ENCODE measurements at places on chromosomes 3 and 15.

DNA sequence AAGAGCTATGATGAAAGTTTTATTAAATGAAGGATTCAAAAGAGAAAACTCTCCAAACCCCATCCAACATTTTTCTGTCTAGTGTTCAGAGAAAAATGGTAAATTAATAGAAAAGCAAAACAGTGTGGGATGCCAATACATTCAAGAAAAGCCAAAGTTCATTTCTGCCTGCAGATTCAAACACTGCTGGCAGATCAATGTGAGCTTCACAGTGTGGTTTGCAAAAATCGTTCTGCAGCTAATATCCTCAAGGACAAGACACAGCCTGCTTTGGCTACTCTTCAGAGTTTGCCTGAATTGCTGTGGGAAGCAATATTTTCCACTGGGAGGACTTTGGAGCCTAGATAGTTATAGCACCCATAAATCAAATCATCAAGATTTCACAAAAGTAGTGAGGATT is 619.9 kb upstream of the SUCLG2 start:
- no peak for DNase-seq

DNA sequence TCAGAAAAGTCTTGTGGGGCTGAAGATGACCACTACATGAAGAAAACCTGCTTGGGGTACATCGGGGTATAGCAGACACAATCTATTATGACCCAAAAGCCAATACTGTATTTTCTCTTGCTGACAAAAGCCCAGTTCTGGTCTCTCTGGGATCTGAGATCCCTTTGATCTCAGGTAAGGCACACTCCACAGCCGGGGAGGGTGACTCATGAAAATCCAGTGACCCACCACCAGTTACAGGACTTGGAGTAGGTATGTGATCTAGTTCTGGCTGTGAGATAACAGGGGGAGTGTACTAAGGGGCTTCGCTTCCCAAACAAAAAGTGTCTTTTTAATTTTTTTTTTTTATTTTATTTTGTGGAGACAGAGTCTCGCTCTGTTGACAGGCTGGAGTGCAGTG is 193.3 kb downstream of the STT3B start:
- no peak for DNase-seq

- DNase-seq: peak; percentile 63
Observed at GRCh38 chr3:101381809-101382208, 61.4 kb upstream of the IMPG2 start.

DNA sequence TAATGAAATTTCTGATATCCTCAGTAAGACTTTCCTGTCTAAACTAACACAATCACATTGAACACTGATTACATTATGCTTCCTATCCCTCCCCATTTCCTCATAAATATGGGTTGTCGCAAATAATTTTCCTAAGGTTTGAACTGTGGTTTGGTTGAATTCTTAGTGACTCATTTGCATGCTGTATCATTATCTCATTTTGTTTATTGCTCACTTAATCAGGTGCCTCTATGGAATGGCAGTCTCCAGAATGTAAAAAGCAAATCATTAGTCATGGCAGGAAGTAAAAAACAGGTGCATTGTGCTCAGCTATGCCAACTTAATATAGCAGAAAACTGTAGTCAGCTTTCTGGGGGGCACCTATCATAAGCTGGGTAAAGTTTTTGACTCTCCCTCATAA is 216.0 kb upstream of the ZBTB20 start:
- DNase-seq: peak; percentile 38

DNA sequence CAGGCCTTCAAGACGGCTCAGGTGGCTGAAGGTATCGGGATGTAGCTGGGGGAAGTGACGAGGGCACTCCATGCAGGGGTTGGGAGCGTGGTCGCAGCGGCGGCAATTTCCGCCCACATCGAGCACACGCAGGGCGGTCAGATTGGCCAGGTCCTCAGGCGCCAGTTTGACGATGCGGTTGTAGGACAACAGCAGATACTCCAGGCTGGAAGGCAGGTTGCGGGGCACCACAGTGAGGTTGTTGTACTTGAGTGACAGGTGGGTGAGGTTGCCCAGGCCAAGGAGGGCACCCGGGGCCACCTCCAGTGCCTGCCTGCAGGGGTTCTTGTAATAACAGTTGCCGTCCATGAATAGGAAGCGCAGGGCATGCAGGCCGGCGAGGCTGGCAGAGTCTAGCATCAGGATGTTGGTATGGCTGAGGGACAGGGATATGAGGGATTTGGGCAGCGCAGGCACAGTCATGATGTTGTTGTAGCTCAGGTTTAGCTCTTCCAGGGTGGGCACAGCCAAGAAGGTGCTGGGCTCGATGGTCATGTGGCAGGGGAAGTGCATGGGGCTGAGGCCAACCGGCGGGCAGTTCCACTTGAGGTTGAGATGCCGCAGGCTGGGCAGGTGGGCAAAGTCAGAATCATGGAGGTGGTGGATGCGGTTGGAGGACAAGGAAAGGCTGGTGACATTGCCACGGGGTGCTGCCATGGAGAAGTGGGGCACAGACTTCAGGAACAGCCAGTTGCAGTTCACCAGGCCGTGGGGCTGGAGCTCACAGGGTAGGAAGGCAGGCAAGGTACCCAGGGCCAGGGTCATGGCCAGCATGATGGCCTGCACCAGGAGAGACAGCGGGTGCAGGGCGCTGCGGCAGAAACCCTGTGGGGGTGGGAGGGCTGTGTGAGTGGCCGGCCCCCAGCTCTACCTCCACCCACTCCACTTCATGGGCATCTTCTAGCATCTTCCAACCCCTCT is 1.7 kb downstream of the TLR9 start:
- DNase-seq: no peak

GRCh38 chr3:186053954-186054791 is 54.7 kb downstream of the ETV5 start:
- DNase-seq: peak; percentile 46

GRCh38 chr15:77327168-77327567 is 92.7 kb downstream of the PEAK1 start:
- no peak for DNase-seq

DNA sequence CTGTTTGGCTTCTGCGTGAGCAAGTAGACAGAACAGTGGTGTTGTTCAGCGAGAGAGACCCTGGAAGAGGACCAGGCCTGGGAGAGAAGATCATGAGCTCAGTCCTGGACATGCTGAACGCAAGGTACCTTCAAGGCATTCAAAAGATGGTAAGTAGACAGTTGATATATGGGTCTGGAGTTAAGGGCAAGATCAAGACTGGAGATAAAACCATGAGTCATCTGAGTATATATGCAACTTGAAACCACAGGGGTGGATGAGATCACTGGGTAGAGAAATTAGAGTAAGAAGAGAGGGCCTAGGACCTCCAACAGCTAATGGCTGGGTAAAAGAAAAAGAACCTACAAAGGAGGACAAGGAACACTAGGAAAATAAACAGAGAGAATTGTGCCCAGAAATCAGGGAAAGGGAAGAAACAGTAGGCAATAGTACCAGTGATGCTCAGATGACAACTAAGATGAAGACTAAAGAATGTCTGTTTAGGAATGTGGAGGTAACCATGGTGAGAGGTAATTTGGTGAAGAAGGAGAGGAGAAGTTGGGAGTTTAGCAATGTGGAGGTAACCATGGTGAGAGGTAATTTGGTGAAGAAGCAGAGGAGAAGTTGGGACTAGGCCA is 343.2 kb upstream of the ADAMTS9 start:
- peak; percentile 98 for DNase-seq

DNA sequence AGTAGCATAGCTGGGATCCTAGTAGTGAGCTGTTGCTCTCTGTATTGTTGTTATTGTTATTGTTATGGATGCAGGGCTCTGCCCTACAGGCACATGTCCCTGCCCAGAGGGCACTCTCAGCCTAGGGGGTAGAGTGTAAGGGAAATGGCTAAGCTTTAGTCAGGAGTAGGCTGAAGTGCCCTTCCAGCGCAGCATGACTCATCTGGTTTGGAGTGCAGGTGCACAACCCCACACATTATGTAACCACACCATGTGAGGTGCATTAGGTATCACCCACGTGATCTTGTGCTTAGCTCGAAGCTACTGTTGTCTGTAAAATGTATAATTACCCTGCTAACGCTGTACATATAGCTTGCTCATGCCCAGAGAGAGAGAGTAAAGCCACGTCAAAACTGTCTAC is 48.3 kb upstream of the TIPARP start:
- no peak for DNase-seq

GRCh38 chr15:80727596-80727995 is 32.5 kb downstream of the ABHD17C start:
- no peak for DNase-seq

DNA sequence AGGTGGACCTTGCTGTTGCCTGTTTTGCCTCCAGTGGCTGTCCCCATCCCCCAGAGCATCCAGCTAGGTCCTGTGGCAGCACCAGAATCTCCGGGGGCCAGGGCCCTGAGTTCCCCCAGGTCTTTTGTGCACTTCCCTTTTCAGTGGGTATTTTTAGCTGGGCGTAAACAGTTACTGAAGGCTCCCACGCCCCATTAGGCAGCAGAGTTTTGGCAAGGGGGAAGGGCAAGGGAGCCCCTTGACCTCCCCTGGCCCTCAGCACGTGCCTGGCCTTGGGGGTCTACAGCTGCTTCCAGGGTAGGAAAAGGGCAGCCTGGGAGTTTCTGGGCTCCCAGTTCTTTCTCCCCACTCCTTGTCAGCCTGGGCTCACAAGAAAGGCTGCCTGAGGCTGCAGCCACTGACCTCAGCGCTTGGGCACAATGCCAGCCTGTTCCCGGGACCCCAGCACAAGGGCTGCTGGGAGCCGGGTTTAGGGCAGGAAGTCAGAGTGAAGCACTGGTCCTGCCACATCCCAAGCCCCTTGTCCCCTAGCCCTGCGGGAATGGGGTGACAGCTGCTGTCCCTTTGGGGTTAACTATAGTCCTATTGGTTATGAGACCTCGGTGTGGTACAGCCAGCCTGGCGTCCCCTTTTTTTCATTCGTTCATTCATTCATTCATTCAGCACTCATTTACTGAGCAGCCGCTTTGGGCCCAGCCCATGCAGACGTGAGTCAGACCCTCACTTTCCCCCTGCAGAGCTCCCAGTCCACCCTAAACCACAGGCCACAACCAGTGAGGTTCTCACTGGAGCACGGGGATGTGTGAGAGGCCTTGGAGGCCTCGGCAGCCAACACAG is 8.4 kb downstream of the CSK start:
- peak; percentile 82 for DNase-seq

GRCh38 chr15:92603278-92603677 is 52.3 kb downstream of the FAM174B start:
- DNase-seq: no peak

DNA sequence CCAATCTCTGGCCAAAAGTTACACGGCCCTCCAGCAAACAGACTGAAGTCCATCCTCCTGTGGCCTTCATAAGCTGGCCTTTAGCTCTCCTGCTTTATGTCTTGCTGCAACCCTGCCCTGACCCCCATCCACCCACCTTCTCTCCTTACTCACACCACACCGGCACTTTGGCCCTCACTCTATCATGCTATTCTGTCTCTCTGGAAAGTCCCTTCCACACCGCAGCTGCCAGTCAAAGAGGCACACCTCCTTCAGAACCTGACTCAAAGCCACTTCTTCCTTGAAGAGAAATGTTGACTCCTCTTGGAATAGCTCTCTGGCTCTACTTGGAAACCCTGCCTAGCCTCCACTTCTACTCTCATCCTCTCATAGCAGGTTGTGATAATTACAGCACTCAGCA is 4.5 kb downstream of the GPR156 start:
- no peak for DNase-seq

- peak; percentile 45 for DNase-seq
Observed at GRCh38 chr15:69415381-69415780, 1.2 kb downstream of the KIF23 start.

DNA sequence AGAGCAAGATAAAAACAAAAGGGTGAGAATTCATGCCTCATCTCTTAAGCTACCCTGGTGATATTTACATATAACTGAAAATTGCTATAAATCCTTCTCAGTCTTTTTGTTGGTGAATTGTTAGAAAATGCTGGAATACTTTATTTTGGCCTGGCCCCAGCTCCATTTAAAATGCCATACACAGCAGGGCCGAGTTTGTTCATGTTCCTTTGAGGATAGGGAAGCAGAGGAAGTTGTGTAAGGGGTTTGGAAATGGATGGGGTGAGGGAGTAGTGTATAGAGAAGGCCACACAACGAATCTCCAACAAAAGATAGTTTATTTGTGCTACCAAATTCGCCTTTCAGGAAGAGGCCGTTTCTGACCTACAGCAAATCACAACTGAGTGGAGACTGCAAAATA is 78.6 kb upstream of the ADAMTS9 start:
- no peak for DNase-seq

- peak; percentile 72 for DNase-seq
Observed at GRCh38 chr15:86624261-86625036, 544.8 kb downstream of the AGBL1 start.

DNA sequence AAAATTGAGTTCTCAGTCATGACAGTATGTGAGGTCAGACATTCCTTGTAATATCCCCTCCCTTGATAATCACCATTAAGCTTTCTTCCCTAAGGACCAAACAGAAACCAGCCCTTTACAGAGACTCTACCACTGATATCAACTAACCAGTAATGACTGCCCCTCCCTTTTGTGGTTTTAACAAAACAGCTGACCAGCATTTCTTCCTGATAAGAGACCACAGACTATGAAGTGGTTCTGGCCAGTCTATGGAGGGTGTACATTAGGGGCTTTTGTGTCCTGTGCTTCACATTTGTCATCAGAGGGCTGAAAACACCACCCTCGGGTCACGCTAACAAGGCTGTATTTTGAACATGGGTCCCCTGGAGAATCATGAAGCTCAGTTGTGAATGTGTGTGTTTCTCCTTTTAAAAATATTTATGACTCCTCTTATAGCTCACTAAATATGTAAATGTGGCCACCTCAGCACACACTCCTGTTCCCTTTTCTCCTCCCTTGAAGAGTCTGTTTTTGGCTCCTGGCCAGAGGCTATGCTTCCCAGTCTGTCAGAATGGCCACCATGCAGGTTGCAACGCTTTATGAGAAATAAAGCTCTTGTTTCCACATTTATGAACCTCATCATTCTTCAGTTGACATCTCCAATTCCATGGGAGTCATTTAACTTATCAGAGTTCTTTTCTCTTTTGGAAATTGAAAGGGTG is 239.3 kb downstream of the CPNE4 start:
- peak; percentile 88 for DNase-seq

- DNase-seq: peak; percentile 58
Observed at GRCh38 chr3:183027276-183027675, 46.9 kb upstream of the DCUN1D1 start.

DNA sequence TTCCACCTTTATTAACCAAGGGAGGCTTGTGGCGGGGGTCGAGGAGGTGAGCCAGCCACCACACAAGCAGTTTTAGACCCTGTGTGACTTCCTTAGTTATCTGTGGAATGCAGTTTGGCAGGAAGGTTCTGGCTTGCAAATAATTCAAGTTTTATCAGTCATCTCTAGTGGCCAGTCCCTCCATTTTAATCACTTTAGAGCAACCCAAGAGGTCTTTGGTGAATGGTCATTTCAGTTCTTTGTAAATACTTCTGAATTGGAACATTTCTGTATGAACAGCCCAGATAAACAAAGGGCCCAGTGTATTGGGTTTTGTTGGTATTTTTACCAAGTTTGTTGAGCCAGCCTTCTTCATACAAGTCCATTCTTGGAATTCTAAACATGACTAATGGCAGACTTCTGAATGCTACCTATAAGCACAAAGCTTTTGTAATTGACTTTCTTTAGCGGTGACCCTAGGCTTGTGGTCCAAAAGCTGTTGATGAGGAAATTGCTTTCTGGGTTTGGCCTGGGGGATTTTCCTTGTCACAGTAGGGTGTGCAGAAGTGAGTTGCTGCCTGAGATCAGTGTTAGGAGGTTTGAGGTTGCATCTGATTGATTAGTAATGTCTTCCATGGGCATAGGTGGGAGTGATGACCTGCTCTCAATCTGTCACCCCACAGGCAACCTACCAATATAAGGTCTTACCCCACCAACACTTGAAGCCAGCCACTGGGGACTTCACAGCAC is 193.3 kb upstream of the TOPAZ1 start:
- DNase-seq: no peak
